SHP77 treated with DMSO at 0.1 percent for 48 hours (cell line): ENCODE measurements at places on chromosomes 3 and 15.
A peak's percentile ranks its signal among the peaks of the same experiment; 100 is the strongest.

- DNase-seq = peak; percentile 36
Measured at GRCh38 chr3:77254967-77255831, 215.3 kb downstream of the ROBO2 start.

GRCh38 chr3:150760431-150761200 is 2.4 kb downstream of the SIAH2 start:
- DNase-seq = no peak

DNA sequence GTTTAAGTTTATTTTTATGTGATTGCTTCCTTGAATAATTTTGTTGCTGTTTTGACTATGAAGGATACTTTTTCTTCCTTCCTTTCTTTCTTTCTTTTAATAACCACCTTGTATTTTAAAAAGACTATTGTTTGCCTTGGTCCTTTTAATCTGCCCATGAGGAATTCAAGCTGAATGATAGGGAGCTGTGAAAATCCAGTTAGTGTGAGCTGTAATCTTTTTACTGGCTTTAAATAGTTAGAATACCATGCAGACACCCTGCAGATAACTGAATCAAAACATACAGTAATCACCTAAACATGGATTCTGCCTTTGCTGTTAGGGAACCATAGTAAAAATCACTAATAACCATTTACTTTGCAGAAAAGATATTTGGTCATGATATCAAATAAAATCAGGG is 110.7 kb downstream of the RSRC1 start:
- DNase-seq = no peak

GRCh38 chr15:41659190-41659589 is 1.0 kb upstream of the MGA start:
- no peak for DNase-seq

GRCh38 chr3:111968319-111969054 is 10.3 kb upstream of the ABHD10 start:
- no peak for DNase-seq

DNA sequence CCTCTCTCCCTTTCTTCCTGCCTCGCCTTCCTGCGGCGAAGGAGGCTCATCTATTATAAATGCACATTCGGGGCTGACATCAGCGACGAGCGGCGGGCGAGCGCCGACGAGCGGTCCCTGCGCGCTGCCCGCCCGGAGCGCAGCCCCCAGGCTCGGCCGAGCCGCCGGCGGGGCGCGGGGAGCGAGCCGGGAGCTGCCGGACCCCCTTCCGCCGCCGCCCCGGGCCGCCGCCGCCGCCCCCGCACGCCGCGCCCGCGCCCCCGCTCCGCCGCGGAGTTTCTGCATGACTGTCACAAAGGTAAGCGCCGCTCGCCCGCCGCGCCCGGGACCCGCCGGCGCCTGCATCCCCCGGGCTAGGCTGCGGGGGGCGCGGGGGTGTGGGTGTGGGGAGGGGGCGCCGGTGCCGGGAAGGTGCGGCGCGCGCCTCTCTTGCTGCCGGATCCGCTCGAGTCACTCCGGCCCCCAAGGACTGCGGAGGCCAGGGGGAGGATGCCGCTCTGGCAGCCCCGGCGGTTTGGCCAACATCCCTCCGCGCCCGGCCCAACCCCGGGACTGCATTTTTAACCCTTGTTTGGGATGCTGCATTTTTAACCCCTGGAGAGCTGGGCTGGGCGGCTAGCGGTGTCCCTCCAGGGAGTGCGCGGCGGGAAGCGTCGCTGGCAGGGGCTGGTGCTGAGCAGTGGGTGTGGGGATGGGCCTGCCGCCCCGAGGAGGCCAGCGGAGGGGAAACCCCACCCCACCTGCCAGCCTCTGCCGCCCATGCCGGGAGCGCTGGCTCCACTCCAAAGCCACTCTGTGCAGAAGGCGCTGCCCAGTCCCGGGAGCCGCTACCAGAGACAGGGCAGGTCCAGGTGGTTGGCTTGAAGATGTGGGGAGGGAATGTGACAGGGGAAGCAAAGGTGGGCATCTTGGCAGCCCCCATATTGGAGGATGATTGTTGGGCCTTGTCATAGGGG is at the start of gene CORO2B:
TSS of gene CORO2B (plus strand) at position 14 of the 956 bp plus-strand sequence. CDS start at position 284, 270 bp downstream.
- no peak for DNase-seq

DNA sequence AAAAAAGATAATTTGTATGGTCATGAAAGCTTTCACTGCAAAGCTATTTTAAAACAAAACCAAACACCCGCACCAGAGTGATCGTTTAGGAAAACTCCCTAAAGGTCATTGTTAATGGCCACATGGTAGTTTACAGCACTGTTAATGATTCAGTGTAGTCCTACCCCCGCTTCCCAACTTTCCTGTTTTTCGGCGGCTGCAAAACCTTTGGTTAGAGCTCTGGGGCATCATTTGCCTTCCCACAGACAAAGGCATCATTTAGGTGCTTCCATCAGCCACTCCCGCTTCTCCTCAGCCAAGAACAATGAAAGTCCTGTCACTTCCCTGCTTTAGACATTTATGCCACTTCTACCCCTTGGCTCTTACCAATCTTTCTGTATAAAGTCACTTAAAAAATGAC is 10.6 kb downstream of the MELTF start:
- no peak for DNase-seq

GRCh38 chr3:156720826-156721225 is 46.4 kb downstream of the TIPARP start:
- no peak for DNase-seq

GRCh38 chr15:40439960-40440742 is 602 bp upstream of the BAHD1 start:
- no peak for DNase-seq

DNA sequence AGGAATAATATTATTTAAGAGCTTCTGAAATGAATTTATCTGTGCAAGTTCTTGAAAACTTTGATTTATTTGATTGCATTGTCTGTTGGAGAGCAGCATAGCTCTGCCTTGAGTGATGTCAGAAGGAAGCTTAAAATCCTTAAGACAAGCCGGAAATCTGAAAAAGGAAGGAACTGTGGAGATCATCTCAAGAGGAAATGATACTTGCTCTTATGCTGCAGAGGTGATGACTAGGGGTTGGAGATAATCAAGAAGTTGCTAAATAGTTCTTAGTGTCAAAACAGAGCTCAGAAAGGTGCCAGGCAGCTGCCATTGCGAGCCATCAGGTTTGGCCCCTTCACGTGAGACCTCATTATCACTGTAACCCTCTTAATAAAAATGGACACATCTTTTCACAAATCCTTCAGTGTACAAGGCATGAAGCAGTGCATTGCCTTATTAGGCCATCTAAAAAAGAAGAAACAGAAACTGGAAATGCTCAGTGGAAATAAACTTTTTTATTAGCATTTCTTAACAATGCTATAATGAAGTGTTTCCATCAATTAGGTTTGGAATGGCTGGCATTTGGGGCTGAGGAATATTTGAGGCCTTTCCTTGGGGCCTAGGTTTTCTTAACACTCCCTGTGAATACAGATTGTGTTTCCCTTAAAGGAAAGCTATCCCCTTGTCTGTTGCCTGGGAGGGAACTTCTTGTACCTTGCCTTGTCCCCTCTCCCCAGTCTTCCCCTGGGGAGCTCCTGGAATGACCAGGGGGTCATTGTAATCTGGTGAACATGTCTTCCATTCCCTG is 34.5 kb upstream of the VILL start:
- no peak for DNase-seq

DNA sequence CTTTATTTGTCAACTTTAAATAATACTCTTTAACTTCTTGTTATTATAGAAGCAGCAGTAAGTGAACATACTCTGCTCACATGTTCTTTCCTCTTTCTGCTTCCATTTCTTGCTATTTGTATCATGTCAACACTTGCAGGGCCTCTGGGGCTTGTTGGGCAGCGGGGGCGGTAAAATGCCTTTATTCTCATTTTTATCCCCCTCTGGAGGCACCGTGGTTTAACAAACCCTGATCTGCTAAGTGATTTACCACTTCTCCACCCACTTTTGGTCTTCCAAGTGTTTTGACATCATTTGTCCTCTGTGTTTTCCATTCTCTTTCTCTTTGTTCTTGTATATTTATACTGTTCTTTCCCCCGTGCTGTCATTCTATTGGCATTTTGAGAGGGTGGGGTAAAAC is 33.9 kb downstream of the SCN10A start:
- DNase-seq = no peak

DNA sequence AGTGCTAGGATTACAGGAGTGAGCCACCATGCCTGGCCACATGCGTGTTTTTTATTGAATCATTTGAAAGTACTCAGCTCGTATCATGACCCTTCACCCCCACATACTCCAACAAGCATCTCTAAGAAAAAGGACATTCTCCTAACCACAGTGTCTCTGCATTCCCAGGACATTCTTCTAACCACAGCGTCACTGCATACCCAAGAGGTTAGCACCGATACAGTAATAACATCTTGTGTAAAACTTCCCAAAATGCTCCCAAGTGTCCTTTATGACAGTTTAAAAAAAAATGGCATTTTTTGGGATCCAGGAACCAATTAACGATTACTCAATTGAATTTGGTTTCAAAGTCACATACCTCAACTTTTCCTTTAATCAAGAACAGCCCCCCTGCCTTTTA is 39.6 kb downstream of the FLNB start:
- DNase-seq = no peak

DNA sequence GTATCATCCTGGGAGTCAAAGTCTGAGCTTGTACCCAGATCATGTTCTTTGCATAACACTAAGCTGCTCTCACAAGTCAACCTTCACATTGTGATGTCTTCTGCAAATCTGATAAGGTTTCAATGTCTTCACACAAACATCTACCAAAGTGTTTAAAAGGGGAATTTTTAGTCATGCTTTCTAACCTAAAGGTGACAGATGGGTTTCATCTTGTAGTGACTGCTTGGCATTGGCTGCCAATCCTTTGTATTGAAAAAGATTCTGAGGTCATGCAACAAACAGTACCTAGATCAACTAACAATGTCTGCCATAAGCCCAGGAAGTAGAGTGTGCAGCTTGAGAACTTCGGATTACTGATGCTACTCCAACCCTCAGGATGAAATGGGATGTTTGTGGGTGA is 43.6 kb upstream of the DIPK2A start:
- no peak for DNase-seq

DNA sequence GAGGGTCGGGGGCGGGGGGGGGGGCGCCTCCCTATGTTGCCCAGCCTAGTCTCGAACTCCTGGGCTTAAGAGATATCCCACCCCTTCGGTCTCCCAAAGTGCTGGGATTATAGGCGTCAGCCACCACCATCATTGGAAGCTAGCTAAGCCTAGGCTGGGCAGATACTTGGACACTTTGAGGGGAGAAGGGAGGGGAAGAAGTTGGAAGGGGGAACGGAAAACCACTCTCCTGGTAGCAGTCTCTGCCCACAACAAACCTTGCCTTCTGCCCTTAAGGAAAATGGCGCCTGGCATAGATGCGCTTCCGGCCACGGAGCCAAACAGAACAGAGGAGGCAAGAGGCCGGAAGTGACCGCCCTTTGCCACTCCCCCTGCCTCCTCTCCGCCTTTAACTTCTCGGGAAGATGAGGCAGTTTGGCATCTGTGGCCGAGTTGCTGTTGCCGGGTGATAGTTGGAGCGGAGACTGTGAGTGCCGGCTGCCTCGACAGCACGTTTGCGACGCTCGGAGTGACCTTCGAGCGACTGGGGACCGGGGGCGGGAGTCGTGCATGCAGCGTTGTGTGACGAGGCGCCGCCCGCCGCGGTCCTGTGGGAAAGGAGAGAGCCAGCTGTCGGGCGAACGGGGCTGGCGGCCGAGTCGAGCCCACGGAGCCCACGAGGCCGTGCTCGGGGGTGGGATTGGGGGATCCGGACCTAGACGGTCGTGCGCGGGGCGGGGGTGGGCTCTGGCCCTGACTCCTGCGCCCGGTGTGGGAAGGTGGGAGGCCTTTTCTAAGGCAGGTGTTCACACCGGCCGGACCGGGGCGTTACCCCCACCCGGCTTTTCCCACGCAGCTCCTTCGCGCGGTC is at the start of gene MFN1:
TSS of gene MFN1 (plus strand) at position 365 of the 850 bp plus-strand sequence. CDS start 1,143 bp downstream, outside the sequence.
- DNase-seq = peak; percentile 95

- DNase-seq = no peak
Measured at GRCh38 chr3:124044956-124045355, 53.0 kb upstream of the ROPN1 start.

GRCh38 chr3:186025161-186025560 is 83.7 kb downstream of the ETV5 start:
- no peak for DNase-seq

- DNase-seq = no peak
Measured at GRCh38 chr3:7144697-7145308, 283.9 kb downstream of the GRM7 start.

- DNase-seq = no peak
Measured at GRCh38 chr3:194093842-194094241, 42.1 kb upstream of the HES1 start.

- DNase-seq = no peak
Measured at GRCh38 chr3:127069814-127070440, 87.0 kb downstream of the PLXNA1 start.

DNA sequence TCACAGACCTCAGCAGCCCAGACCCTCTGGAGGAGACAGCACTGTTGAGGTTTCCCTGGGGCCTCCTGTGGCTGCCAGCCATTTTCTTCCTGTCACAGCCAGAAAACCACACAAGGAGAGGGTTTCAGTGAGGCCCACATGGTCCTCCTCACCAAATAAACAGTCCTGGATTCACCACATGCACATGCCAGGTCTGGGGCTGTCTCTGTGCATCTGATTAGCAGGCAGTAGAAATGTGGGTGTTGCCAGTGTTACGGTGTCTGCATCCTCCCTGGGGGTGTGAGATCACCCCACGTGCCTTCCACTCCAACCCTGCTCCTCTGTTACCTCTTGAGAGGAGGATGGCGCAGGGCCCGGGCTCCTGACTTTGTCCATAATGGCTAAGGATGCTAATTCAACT is 140.4 kb downstream of the CHDH start:
- DNase-seq = no peak

- no peak for DNase-seq
Measured at GRCh38 chr3:140532793-140533330, 145.0 kb upstream of the TRIM42 start.

DNA sequence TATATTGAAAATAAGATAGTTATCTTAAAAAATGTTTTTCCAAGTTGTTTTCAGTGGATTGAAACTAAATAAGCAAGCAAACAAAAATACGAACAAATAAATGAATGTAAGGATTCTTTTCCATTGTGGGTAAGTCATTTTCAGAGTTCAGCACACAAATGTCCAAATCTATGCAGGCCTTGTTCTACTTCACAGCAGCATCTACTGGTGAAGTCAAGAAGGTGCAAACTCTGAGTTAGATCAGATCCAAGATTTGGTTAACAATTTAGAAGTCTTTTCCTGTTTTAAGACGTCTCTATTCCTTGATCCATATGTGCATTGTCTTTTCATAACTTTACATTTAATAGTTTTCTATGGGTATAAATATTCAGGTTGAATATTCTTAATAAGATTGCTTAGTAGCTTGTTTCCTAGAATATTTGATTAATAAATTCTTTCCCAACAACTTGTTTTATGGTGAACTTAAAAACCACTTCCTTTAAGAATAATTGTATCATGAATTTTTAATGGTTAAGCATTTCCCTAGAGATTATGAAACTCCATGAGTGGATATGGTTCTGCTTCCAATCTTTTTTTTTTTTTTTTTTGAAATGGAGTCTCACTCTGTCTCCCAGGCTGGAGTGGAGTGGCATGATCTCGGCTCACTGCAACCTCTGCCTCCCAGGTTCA is 10.5 kb downstream of the PTX3 start:
- DNase-seq = no peak

DNA sequence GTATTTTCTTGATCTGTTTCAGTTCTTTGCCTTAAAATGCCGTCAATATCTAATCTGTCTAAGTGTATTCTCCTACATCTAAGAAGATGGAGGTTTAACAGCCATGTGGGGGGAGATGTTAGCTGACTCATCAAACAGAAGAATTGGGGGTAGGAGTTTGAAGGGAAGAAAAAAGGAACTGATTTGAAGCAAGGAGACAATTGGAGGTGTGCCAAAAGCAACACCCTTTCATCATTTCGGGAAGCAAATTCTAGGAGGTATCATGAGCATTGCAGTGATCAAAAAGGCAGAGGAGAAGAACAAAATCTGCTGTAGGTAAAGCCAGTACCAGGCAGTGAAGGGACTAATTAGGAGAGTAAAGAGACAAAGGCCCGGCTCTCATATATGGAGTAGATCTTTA is 337.3 kb upstream of the TBC1D5 start:
- no peak for DNase-seq
